ENCODE measurements at places on chromosomes 6 and 20. TPM values are rescaled to one million over a fixed set of nuclear protein-coding genes. Genes with fewer than 3 reads are reported as not detected.

TRIM31 gene
- total RNA-seq: under 0.01 TPM

MYMX gene
- total RNA-seq: not detected

AVP gene
- not detected for total RNA-seq

MAP3K7 gene
- total RNA-seq: 44.1 TPM

KIF3B gene
- 27.4 TPM for total RNA-seq

SLC17A2 gene
- total RNA-seq: not detected

SNAP25 gene
- not detected for total RNA-seq

PEX7 gene
- total RNA-seq: 14.7 TPM

CCND3 gene
- total RNA-seq: 7.9 TPM

SIRPD gene
- not detected for total RNA-seq

GRM1 gene
- total RNA-seq: not detected

LRRC73 gene
- 0.34 TPM for total RNA-seq

LRP11 gene
- 167 TPM for total RNA-seq

OTOR gene
- total RNA-seq: not detected

OR12D2 gene
- total RNA-seq: not detected

POFUT1 gene
- total RNA-seq: 42.7 TPM

ZCCHC3 gene
- 15.7 TPM for total RNA-seq

YWHAB gene
- 140 TPM for total RNA-seq

MLIP gene
- 2.8 TPM for total RNA-seq
